ENCODE measurements at places on chromosomes 1 and 21. TPM values are rescaled to one million over a fixed set of nuclear protein-coding genes. Genes with fewer than 3 reads are reported as not detected.

C1orf226 gene
- 1.8 TPM for total RNA-seq

DNA sequence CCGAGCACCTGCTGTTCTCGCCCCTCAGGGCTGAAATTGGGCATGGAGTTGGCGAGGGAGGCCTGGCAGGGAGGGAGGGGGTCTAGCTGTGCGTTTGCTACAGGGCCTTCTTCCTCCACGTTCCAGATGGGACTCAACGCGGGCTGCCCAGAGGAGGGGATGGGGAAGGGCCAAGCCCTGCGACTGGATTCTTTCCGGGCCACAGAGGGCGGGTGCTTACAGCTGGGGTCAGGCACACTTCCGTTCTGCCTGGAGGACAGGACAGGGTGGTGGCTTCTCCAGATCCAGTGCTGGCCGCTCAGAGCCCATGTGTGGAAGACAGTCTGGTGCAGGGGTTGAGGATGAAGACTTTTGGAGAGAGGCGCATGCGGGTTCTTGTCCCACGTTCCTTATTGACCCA lies 90.0 kb downstream of the EDEM3 start:
- DNase-seq, result no peak
- no peaks in the 10 kb centered on the region for H3K4me1 ChIP-seq
- H3K27me3 ChIP-seq, result no peaks in the 10 kb centered on the region
- H3K36me3 ChIP-seq, result no peaks in the 10 kb centered on the region
- H3K27ac ChIP-seq, result no peak overlapping the region

- no peak overlapping the region for H3K27ac ChIP-seq
- H3K4me3 ChIP-seq, result no peak overlapping the region
- H3K36me3 ChIP-seq, result no peaks in the 10 kb centered on the region
- H3K4me1 ChIP-seq, result no peaks in the 10 kb centered on the region
- H3K27me3 ChIP-seq, result no peaks in the 10 kb centered on the region
These were observed 204.2 kb upstream of the PLXNA2 start for GRCh38 chr1:208448425-208448824.

CYYR1 gene
- 18.7 TPM for total RNA-seq

NKAIN1 gene
- not detected for total RNA-seq
